ENCODE measurements at places on chromosomes 7 and 10.

DNA sequence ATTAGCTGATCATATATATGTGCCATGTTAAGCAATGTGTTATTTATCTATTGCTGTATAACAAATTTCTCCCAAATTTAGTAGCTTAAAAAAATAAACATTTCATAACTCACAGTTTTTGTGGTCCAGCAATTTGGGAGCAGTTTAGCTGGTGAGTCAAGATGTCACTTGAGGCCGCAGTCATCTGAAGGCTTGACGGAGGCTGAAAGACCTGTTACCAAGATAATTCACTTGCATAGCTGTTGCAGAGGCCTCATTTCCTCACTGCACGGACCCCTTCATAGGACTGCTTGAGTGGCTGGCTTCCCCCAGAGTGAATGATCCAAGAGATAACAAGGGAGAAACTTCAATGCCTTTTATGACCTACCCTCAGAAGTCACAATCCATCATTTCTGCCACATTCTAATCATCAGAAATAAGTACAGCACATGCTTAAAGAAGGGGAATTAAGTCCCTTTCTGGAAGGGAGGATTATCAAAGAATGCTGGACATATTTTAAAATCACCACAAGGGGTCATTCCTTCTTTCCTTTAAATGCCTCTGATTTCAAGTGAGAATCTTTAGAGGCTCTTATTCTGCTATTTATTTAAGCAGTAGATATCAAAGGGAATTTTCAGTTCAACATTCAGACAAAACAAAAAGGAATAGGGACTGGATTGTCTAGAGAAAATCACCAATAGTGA, 10.5 kb upstream of the SRPK2 start:
- no peak for DNase-seq

DNA sequence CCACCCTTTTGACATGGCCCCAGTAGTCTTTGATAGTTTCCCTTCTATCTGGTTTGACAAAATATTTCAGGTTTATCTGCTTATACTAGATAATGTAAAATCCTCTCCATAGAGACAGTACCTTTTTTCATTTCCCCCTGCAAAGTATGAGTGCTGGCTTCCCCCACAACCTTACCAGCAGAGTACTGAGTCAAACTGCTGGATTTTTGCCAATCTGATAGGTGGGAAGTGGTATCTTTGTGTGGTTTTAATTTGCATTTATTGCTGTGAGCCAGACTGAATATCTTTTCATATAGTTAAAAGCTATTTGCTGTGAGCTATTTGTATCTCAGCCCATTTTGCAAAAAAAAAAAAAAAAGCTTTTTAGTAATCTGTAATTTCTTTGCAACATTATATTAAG, 32.1 kb upstream of the HECTD2 start:
- DNase-seq = no peak

DNA sequence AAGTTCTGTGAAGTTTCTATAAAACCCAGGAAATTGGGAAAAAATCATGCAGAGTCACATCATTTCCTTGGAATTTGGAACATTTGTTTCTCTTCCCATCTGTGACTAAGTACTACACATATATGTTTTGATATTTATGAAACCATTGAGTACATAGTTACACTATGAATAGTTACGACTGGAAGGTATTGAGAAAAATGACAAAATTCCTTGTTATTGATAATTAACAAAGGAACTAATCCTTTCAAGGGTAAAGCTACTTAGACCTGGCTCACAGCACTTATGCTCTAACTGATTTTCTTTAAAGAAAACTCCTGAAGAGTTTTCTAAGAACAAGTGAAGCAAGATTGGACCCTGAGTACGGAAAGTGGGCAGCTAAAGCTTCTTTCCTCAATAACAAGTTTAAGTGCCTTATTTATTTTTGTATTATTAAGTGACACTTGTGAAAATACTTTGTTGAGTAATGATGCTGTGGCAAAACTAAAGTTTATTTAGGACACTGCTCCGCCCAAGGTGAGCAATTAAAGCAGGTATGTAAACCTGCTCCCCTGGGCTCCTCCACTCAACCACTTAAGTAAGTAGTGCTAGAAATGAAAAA, 12.0 kb upstream of the GLCCI1 start:
- no peak for DNase-seq

DNA sequence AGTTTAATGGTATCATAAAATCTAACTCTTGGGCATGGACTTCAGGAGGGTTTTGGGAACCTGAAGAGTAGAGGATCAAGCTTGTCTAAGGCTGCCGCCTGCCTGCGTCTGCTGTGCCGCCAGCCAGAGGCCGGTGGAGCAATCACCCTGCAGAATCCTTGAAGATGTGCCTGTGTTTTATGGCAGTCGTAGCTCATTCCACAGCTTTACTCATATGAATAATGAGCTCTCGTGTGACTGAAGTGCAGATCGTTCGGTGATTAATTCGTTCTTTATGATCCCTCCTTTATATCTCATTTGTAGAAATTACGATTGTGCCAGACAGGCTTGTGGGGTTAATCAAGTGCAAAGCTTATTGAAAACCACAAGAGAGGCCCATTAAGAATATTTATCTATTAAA, 100.8 kb downstream of the ACTR3B start:
- DNase-seq = no peak

GRCh38 chr7:120554960-120555571, 282.1 kb downstream of the KCND2 start:
- peak; percentile 54 for DNase-seq

- peak; percentile 32 for DNase-seq
Observed at GRCh38 chr10:557792-558328, 131.6 kb downstream of the DIP2C start.

DNA sequence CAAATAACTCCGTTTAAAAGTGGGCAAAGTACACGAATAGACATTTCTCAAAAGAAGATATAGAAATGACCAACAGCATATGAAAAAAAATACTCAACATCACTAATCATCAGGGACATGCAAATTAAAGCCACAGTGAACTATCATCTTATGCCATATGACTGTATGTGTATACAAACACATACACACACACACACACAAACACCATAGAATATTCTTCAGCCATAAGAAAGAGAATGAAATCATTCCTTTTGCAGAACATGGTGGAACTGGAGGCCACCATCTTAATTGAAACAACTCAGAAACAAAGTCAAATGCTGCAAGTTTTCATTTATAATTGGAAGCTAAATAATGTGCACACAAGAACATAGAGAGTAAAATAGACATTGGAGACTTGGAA, 1019.4 kb downstream of the KCNMA1 start:
- DNase-seq = no peak
